ENCODE measurements at places on chromosomes 3 and 15. TPM values are rescaled to one million over a fixed set of nuclear protein-coding genes. Genes with fewer than 3 reads are reported as not detected.

- H3K27me3 ChIP-seq = no peaks in the 10 kb centered on the region
- H3K4me1 ChIP-seq = no peaks in the 10 kb centered on the region
- no peak overlapping the region for H3K4me3 ChIP-seq
- no peak overlapping the region for H3K27ac ChIP-seq
Measured at GRCh38 chr3:43203022-43203421, 83.3 kb upstream of the SNRK start.

- H3K27me3 ChIP-seq = no peaks in the 10 kb centered on the region
- H3K36me3 ChIP-seq = no peaks in the 10 kb centered on the region
- H3K4me3 ChIP-seq = no peak overlapping the region
- peaks cover 32% of the 10 kb centered on the region for H3K4me1 ChIP-seq
Measured at GRCh38 chr3:16132928-16133327, 41.6 kb upstream of the GALNT15 start.

Gene PRR20G
- not detected for total RNA-seq

GRCh38 chr3:71713041-71713440 lies 12.2 kb downstream of the EIF4E3 start:
- H3K27ac ChIP-seq = no peak overlapping the region
- H3K27me3 ChIP-seq = no peaks in the 10 kb centered on the region

DNA sequence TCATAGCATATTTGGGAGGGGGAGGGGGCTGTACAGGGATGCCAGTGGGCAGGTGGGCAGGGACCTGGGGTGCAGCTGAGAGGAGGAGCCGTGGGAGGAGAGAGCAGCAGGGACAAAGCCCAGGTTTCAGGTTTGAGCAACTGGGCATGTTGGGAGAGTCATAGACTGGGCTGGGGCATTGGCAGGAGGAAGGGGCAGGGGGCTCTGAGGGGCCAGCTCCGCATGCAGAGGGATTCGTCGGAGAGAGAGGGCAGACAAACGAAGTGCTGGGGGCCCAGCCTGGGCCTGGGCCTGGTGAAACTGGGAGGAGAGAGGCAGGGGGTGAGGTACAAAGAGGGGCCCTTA lies 25.2 kb downstream of the RASGRF1 start:
- no peak overlapping the region for H3K4me3 ChIP-seq
- no peak overlapping the region for H3K27ac ChIP-seq
- H3K36me3 ChIP-seq = no peaks in the 10 kb centered on the region
- no peak for DNase-seq

GRCh38 chr3:106277731-106278130 lies 408.9 kb upstream of the CBLB start:
- DNase-seq = no peak
- no peaks in the 10 kb centered on the region for H3K27me3 ChIP-seq
- no peaks in the 10 kb centered on the region for H3K4me1 ChIP-seq
- H3K4me3 ChIP-seq = no peak overlapping the region

- peaks cover 10% of the 10 kb centered on the region for H3K36me3 ChIP-seq
- peaks cover 13% of the 10 kb centered on the region for H3K4me1 ChIP-seq
- H3K4me3 ChIP-seq = no peak overlapping the region
- peak; percentile 60 for DNase-seq
Measured at GRCh38 chr15:101049856-101050622, 130.9 kb downstream of the LRRK1 start.

Gene SACM1L
- total RNA-seq = 16.6 TPM

Gene STARD9
- total RNA-seq = 8.3 TPM

Gene CSNK1G1
- total RNA-seq = 3.5 TPM

Gene FMN1
- total RNA-seq = 2.4 TPM

DNA sequence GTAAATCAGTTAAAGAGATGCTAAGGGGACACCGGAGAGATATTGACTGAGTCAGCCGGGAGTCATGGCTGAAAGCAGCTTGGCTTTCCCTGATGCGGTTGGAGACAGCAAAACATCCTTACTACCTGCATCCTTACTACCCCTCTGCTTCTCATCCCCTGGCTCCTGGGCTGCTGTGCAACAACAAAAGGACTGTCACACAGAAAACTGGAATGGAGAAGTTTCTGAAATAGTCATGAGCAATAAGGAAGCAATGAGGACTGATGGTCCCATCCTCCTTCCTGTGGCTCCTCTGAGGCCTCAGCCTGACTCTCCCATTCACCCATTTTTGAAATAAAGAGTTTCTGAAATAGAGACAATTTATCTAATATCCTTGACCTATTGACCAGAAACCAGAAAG lies 1.1 kb downstream of the HCLS1 start:
- no peak overlapping the region for H3K4me3 ChIP-seq
- no peak overlapping the region for H3K27ac ChIP-seq
- no peak for DNase-seq
- no peaks in the 10 kb centered on the region for H3K27me3 ChIP-seq
- H3K36me3 ChIP-seq = peaks cover 13% of the 10 kb centered on the region
- H3K4me1 ChIP-seq = peaks cover 28% of the 10 kb centered on the region

Gene AGTR1
- 22.6 TPM for total RNA-seq

DNA sequence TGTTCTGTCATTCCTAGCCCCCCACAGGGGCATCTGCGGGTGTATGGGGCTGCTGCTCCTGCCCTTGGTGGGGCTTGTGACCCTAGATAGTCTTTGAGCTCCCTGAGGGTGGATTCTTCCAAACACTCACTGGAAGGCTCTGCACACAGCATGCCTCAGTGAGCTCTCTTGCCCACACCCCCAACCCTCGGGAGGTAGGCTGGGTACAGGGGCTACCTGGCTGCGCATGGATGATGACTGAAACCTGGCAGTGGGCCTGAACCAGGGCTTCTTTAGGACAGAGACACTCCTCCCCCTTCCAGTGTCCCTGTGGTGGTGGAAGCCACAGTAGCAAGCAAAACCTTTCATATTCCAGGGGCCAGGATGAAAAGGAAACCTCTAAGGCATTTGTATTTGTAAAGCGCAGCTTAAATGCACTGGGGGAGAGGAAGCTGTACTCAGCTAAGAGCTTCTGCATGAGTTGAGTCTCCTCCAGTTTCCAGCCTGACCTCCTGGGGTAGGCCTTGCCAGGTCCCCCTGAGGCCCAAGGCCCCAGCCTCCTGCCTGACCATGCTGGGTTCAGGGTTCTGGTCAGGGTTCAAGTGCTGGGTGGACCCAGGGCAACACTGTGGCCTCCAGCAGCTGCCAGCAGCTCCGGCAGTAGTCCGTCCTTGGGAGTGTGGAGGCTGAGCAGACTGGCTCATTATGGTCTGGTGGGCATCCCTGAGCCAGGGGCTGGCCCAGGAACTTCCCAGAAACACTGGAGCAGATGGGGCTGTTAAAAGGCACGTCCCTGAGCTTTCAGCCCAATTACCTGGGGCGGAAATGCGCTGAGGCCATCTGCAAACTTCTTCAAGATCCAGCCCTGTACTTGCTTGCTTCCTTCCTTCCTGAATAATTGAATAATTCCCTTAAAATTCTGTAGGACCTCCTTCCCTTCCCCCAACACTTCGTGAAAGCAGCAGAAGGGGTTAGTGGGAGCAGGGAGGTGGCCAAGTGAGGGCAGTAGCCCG lies 89.7 kb downstream of the HMG20A start:
- no peak for DNase-seq
- H3K27me3 ChIP-seq = no peaks in the 10 kb centered on the region
- H3K36me3 ChIP-seq = no peaks in the 10 kb centered on the region
- peak overlapping the region; percentile 46 for H3K27ac ChIP-seq
- H3K4me3 ChIP-seq = no peak overlapping the region

GRCh38 chr3:124784686-124785382 lies 54.6 kb downstream of the UMPS start:
- DNase-seq = no peak
- peaks cover 7% of the 10 kb centered on the region for H3K36me3 ChIP-seq
- peak overlapping the region; percentile 65 for H3K27ac ChIP-seq
- H3K4me1 ChIP-seq = no peaks in the 10 kb centered on the region
- no peaks in the 10 kb centered on the region for H3K27me3 ChIP-seq

Gene POLQ
- 0.28 TPM for total RNA-seq

DNA sequence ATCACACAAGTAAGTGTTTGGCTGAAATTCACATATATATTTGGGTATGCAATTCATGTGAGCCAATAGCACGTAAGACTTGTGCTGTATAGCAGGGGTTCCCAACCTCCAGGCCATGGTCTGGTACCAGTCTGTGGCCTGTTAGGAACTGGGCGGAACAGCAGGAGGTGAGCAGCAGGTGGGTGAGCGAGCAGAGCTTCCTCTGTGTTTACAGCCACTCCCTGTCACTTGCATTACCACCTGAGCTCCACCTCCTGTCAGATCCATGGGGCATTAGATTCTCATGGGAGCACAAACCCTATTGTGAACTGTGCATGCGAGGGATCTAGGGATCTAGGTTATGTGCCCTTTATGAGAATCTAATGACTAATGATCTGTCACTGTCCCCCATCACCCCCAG lies 59.7 kb downstream of the MAP3K13 start:
- no peaks in the 10 kb centered on the region for H3K36me3 ChIP-seq
- no peaks in the 10 kb centered on the region for H3K27me3 ChIP-seq
- no peak for DNase-seq
- no peaks in the 10 kb centered on the region for H3K4me1 ChIP-seq
- no peak overlapping the region for H3K4me3 ChIP-seq
- H3K27ac ChIP-seq = no peak overlapping the region

DNA sequence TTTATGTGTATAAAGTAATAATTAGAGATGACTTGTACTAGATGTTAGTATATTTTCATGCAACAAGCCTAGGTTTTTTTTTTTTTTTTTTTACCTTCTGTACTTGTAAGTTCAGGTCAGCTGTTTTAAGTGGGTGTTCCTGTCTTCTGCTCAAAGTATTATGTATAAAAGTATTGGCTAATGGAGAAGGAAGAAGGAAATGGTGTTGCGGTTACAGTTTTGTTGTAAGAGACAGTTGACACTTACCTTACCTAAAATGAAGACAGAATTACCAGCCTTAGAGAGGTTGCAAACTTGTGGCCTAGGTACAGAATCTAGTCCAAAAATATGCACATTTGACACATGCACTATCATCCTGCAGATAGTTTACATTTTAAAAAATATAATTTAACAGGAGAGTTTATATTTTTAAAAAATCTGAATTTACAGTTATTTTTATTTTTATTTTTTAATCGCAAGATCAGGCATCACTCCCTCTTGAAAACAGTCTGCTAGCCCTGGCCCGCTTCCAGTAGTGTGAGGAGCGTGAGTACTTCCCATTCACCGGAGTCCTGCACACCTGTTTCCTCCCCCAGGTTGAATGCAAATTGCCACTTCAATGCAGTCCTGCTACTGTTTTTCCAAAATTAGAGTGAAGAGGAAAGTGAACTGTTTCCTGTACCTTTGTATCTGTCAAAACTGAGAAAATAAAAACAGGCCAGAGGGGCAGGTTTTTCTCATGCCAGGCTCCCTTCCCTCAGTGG lies 224.3 kb upstream of the SOX2 start:
- no peak for DNase-seq
- H3K36me3 ChIP-seq = no peaks in the 10 kb centered on the region
- H3K4me3 ChIP-seq = no peak overlapping the region
- H3K27me3 ChIP-seq = no peaks in the 10 kb centered on the region
- H3K4me1 ChIP-seq = no peaks in the 10 kb centered on the region
- H3K27ac ChIP-seq = no peak overlapping the region

Gene PCOLCE2
- 148 TPM for total RNA-seq

GRCh38 chr3:98655666-98656065 lies 62.3 kb upstream of the CPOX start:
- H3K27ac ChIP-seq = no peak overlapping the region
- no peaks in the 10 kb centered on the region for H3K36me3 ChIP-seq
- no peak overlapping the region for H3K4me3 ChIP-seq
- DNase-seq = no peak
- no peaks in the 10 kb centered on the region for H3K4me1 ChIP-seq

Gene NMB
- total RNA-seq = 6.3 TPM

Gene PIGBOS1
- total RNA-seq = 14.8 TPM

- H3K36me3 ChIP-seq = no peaks in the 10 kb centered on the region
- H3K4me1 ChIP-seq = peaks cover 17% of the 10 kb centered on the region
- H3K27me3 ChIP-seq = no peaks in the 10 kb centered on the region
- DNase-seq = peak; percentile 76
Measured at GRCh38 chr3:57983734-57984518, 24.3 kb upstream of the FLNB start.

GRCh38 chr15:63358241-63359029 lies 23.2 kb downstream of the CA12 start:
- no peaks in the 10 kb centered on the region for H3K4me1 ChIP-seq
- H3K4me3 ChIP-seq = no peak overlapping the region
- no peak overlapping the region for H3K27ac ChIP-seq
- H3K27me3 ChIP-seq = no peaks in the 10 kb centered on the region

DNA sequence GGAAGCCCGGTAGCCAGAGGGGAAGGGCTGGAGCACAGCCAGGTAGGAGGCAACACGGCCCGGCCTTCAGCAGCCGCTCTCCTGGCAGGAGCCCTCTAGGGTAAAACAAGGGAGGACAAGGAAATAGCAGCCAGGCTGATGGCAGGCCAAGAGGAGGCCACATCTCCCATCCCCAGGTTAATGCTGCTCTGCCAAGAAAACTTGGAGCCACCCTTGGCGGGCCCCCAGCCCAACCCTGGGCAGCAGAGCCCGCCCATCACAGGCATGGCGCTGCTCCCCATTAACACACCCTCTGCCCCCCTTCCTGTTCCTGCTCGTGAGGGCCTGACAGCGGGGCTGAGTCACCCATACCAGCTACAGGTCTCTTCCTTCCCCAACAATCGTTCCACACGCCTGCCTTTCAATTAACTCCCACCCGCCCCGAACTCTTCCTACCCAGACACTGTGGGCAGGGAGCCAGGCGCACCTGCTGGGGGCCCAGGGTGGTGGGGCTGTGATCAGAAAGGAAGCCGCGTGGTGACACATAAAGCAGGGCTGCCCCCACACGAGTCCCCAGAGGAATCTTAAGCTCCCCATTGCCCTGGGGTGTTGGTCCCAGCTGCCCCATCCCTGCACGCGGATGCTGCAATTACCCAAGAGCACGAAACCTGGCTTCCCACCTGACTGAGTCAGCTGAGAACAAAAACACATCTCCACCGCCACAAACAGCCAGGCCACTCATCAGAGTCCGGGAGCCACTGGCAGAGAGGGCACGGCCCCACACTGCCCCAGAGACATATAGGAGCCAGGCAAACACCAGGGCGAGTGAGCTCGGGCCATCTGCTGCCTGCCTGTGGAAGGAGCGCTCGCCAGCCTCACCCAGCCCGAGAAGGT lies at the start of gene C15orf62:
TSS of gene C15orf62 (plus strand) at position 707 of the 873 bp plus-strand sequence. CDS start 516 bp downstream, outside the sequence.
- H3K27me3 ChIP-seq = no peaks in the 10 kb centered on the region
- no peak within 1 kb of the TSS for H3K4me3 ChIP-seq
- H3K27ac ChIP-seq = peak within 1 kb of the TSS; percentile 16
- DNase-seq = no peak

Gene C2CD4A
- 0.16 TPM for total RNA-seq

GRCh38 chr3:67719333-67719732 lies 64.9 kb upstream of the SUCLG2 start:
- H3K4me1 ChIP-seq = no peaks in the 10 kb centered on the region
- no peaks in the 10 kb centered on the region for H3K36me3 ChIP-seq

- no peaks in the 10 kb centered on the region for H3K36me3 ChIP-seq
- no peak for DNase-seq
- H3K4me3 ChIP-seq = no peak overlapping the region
- no peak overlapping the region for H3K27ac ChIP-seq
- no peaks in the 10 kb centered on the region for H3K27me3 ChIP-seq
Measured at GRCh38 chr3:98968824-98969223, 67.3 kb upstream of the DCBLD2 start.

DNA sequence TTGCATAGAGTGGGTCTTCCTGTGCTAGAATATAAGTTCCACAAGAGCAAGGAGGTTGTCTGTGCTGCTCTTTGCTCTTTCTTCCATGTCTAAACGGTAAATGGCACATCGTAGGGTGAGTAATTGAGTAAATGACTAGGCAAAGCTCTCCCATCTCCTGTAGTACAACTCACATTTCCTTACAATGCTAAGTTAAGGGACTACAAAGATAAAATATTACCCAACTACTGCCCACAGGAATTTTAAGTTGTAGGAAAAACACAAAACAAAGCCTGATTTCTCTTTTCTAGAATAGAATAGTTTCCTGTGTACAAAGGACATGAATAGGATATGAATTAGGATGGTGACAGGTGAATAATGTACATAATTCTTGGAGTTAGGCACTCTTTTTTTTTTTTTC lies 19.9 kb upstream of the LRIG1 start:
- H3K36me3 ChIP-seq = no peaks in the 10 kb centered on the region
- H3K4me3 ChIP-seq = no peak overlapping the region
